ENCODE measurements at places on chromosomes 16 and 17. TPM values are rescaled to one million over a fixed set of nuclear protein-coding genes. Genes with fewer than 3 reads are reported as not detected.

SPECC1 gene
- 91.9 TPM for total RNA-seq

WNT9B gene
- not detected for total RNA-seq

NGFR gene
- 1.7 TPM for total RNA-seq

CHTF8 gene
- total RNA-seq: 77.1 TPM

DNAAF1 gene
- total RNA-seq: not detected

PABPN1L gene
- total RNA-seq: not detected

CMTM1 gene
- 11.9 TPM for total RNA-seq

ZNF768 gene
- total RNA-seq: 30.0 TPM

DNA sequence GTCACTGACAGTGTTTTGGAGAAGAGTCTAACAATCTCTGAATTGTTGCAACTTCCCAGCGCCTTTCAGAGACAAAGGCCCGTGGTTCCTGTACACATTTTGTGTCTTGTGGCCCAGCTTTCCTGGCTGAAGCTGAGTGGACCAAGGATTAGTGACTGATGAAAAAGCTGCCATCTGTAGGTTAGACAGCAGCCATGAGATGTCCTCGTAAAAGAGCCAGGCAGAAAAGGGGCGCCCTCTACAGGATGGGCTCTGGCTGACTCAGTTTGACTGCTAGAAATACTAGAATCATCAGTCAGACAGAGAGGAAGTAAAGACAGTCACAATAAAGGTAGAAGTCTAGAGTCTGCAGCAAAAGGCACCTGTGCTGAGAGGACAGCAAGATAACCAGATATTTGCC lies 26.5 kb upstream of the NF1 start:
- no peak overlapping the region for H3K4me3 ChIP-seq
- no peak for DNase-seq
- peaks cover 2% of the 10 kb centered on the region for H3K36me3 ChIP-seq
- H3K27me3 ChIP-seq: no peaks in the 10 kb centered on the region
- H3K27ac ChIP-seq: peak overlapping the region; percentile 49
- H3K4me1 ChIP-seq: peaks cover 17% of the 10 kb centered on the region

DNA sequence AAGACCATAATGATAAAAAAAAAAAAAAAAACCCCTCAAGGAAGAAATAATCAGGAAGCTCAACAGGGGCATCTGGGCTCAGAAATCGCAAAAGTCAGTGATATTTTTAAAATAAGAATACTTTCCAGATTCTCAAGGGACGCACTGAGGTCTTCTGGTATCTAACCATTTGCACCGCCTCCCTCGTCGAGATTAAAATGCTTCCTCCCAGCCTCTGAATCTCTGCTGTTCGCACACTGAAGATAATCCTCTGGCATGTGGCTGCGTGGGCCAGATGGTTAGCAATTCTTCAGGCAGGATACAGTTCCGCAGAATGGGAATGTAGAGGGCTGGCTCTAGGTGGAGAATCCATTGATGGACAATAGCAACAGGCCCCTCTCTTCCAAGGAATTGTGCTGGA lies 211.7 kb upstream of the CDH5 start:
- H3K27me3 ChIP-seq: no peaks in the 10 kb centered on the region
- no peak overlapping the region for H3K27ac ChIP-seq

DNA sequence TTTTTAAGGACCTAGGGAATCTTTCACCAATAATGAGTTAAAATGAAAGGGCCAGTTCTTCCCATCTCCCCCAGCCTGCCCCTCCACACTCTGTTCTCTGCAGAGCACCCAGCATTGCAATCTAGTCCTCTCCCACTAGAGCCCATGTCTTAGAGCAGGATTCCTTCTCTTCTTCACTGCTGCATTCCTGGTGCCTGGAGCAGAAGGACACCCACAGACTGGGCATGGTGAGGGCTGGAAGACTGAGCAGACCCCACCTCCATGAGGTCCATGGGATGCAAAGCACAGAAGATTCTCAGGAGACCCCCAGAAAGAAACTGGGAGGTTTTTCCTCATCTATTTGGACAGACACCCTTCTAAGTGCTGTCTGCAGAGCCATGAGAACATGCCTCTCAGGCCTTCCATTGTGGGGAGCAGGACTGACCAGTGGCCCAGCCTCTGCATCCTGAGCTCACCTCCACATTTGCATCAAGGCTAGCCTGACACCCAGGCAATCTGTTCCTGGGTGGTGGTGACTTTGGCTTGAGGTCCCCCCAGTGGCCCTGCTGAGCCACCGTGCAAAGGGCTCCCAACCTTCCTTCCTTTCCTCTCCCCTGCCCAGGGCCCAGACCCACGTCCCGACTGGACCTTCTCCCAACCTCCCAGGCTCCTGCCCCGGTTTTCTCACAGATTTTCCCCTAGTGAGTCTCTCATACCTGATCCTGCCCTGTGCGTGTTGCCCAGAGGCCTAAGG lies 74.2 kb upstream of the ZNF469 start:
- H3K36me3 ChIP-seq: no peaks in the 10 kb centered on the region
- peak overlapping the region; percentile 94 for H3K27ac ChIP-seq
- peak; percentile 76 for DNase-seq
- H3K4me1 ChIP-seq: peaks cover 71% of the 10 kb centered on the region

GRCh38 chr16:82987767-82988166 lies 361.0 kb downstream of the CDH13 start:
- no peak overlapping the region for H3K27ac ChIP-seq
- DNase-seq: no peak
- peaks cover 15% of the 10 kb centered on the region for H3K4me1 ChIP-seq

GRCh38 chr16:16861546-16861945 lies 482.6 kb downstream of the NPIPA7 start:
- peaks cover 5% of the 10 kb centered on the region for H3K4me1 ChIP-seq
- DNase-seq: no peak
- H3K36me3 ChIP-seq: no peaks in the 10 kb centered on the region
- no peak overlapping the region for H3K27ac ChIP-seq
- H3K27me3 ChIP-seq: peaks cover 10% of the 10 kb centered on the region
- H3K4me3 ChIP-seq: no peak overlapping the region

GRCh38 chr17:55421179-55421934 lies at the start of gene MMD:
MMD (minus strand) TSS chr17:55421835; CDS start chr17:55421695, 140 bp downstream.
- H3K4me1 ChIP-seq: peaks cover 11% of the 10 kb centered on the region
- H3K27ac ChIP-seq: no peak within 1 kb of the TSS
- H3K4me3 ChIP-seq: peak within 1 kb of the TSS; percentile 82
- peak; percentile 84 for DNase-seq
- peaks cover 2% of the 10 kb centered on the region for H3K36me3 ChIP-seq

- H3K4me3 ChIP-seq: no peak overlapping the region
- H3K36me3 ChIP-seq: peaks cover 43% of the 10 kb centered on the region
- H3K4me1 ChIP-seq: peaks cover 7% of the 10 kb centered on the region
Observed at GRCh38 chr17:11986942-11987329, 10.3 kb downstream of the ZNF18 start.

- peaks cover 2% of the 10 kb centered on the region for H3K27me3 ChIP-seq
- H3K36me3 ChIP-seq: no peaks in the 10 kb centered on the region
- H3K27ac ChIP-seq: no peak overlapping the region
- H3K4me1 ChIP-seq: no peaks in the 10 kb centered on the region
Observed at GRCh38 chr16:48942996-48943395, 333.0 kb upstream of the N4BP1 start.

GRCh38 chr17:38447502-38448085 lies 19.3 kb downstream of the ARHGAP23 start:
- H3K36me3 ChIP-seq: no peaks in the 10 kb centered on the region
- H3K27ac ChIP-seq: peak overlapping the region; percentile 84
- peaks cover 68% of the 10 kb centered on the region for H3K4me1 ChIP-seq

DNA sequence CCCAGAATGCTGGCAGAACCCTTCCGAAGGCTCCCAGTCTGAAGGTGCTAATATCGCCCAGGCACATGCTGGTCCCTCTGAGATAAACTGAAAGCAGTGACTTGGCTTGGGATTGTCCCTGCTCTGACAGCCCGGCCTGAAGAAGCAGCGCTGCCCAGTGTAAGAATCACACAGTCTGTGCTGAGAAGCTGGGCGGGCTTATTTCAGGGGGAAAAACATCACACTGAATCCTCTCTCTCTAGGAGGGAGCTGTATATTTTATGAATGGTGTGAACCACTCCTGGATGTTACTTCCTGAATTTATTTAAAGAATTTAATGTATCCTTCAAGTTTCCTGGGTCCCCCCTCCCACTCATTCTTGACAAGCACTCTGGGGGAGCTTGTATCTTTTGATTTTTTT lies 36.3 kb downstream of the GAS7 start:
- no peak overlapping the region for H3K4me3 ChIP-seq
- no peak for DNase-seq
- H3K27ac ChIP-seq: no peak overlapping the region
- no peaks in the 10 kb centered on the region for H3K36me3 ChIP-seq

DNA sequence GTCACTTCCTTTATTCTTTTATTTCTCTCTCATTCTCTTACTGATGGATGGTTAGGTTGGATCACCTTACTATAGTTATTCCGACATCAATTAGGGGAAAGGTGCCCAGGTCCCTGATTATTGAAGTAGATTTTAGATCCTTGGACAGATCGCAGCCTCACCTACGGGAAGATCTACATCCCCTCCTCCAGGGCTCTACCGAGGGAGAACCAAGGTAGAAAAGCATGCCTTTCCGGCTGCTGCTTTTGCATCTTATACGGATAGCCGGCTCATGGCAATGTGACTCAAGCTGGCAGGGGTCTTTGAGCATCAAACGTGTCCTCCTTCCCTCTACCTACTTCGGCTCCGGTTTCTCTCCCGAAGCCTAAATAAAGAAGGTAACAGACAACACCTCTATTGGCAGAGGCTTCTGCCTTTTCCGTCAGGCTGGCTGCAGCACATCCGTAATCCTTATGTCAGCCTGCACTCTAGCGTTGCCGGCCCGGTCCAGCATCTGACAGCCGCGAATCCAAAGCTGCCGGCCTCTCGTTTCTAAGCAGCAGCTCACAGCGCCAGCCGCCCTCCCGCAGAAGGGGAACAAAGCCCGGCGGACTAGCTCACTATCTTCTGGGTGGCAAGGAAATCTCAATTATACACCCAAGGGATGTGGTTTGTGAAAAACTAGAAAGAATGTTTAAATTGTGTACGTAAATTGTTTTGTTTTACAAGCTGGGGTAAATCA lies 46.9 kb downstream of the IRX6 start:
- no peak overlapping the region for H3K4me3 ChIP-seq
- DNase-seq: no peak
- no peak overlapping the region for H3K27ac ChIP-seq
- peaks cover 25% of the 10 kb centered on the region for H3K4me1 ChIP-seq
- H3K27me3 ChIP-seq: peaks cover 23% of the 10 kb centered on the region

DNA sequence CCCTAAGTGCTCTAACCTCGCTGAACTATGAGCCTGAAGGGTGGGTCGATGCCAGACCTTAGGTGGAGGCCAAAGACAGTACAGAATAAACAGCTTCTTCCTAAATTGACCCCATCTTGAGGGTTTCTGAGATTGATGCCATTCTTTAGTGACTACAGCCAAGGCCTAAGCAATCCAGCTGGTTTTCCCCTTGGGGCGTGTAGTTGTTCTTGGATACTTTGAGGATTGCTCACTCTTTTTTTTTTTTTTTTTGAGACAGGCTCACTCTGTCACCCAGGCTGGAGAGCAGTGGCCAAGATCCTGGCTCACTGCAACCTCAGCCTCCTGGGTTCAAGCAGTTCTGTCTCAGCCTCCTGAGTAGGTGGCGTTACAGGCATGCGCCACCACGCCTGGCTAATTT lies 2.0 kb downstream of the OVCA2 start:
- peaks cover 8% of the 10 kb centered on the region for H3K36me3 ChIP-seq
- peaks cover 30% of the 10 kb centered on the region for H3K4me1 ChIP-seq
- no peak overlapping the region for H3K27ac ChIP-seq
- DNase-seq: no peak
- no peaks in the 10 kb centered on the region for H3K27me3 ChIP-seq

DNA sequence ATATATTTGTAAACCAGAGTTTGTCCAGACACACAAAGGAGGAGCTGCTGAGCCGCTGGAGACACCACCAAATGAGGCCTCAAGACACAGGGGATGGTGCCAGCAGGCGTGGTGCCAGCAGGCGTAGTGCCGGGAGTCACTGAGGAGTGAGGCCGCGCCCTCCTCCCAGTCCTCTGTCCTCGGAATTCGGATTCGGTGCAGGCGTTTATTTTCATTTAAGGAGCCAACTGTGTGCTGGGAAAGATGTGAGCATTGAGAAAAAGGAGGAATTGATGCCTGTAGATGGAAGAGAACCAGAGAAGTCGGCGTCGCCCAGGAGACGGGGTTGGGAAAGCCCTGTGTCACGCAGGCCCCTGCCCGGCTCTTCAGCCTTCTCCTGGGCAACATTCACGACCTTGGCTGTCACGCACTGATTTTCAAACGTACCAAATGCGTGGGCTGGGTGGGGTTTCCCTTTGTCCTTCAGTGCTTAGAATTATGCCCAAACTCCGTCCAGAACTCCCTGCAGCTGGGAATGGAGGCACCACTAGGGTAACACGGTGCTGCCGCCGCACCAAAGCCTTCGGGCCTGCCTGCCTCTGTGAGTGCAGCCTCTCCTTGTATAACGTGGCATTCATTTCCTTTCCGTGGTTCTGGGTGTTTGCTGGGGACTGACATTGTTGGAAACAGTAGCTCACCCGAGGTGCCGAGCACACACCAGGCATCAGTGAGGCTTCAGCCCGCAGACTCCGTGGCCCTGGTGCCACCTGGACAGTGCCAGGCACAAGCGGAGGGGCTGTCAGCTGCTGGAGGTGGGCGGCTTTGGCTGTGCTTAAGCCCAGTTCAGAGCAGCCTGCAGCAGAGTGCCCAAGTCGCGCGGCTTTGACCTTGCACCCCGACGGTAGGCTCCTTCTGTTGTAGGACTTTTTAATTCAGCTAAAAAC lies 49.0 kb upstream of the CHMP6 start:
- peaks cover 24% of the 10 kb centered on the region for H3K4me1 ChIP-seq
- H3K4me3 ChIP-seq: no peak overlapping the region
- peak overlapping the region; percentile 69 for H3K27ac ChIP-seq
- H3K27me3 ChIP-seq: no peaks in the 10 kb centered on the region

DNA sequence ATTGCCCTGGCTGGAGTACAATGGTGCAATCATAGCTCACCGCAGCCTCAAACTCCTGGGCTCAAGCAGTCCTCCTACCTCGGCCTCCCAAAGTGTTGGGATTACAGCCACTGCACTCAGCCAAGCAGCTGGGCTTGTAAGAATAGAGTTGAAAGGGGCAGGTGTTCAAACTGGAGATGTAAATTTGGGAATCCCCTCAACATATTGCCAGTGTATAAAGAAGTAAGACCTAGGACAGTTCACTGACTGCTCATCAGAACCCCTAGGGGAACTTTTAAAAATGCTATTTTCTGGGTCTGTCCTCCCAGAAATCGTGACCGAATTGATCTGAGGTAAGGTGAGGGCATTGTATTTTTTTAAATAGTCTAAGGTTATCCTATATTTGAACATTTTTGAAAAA lies 8.9 kb upstream of the DNAJA2 start:
- no peak overlapping the region for H3K27ac ChIP-seq
- peaks cover 6% of the 10 kb centered on the region for H3K4me1 ChIP-seq
- no peaks in the 10 kb centered on the region for H3K27me3 ChIP-seq
- no peaks in the 10 kb centered on the region for H3K36me3 ChIP-seq
- DNase-seq: no peak

GRCh38 chr17:74212209-74212912 lies 1.0 kb upstream of the TTYH2 start:
- DNase-seq: no peak
- H3K27ac ChIP-seq: peak overlapping the region; percentile 65
- no peaks in the 10 kb centered on the region for H3K27me3 ChIP-seq
- peak overlapping the region; percentile 85 for H3K4me3 ChIP-seq
- H3K36me3 ChIP-seq: peaks cover 23% of the 10 kb centered on the region
- peaks cover 36% of the 10 kb centered on the region for H3K4me1 ChIP-seq

Data from chondrocyte (in vitro differentiated cells).